ENCODE measurements at places on chromosomes 11 and 22. TPM values are rescaled to one million over a fixed set of nuclear protein-coding genes. Genes with fewer than 3 reads are reported as not detected.

DBX1 gene
- not detected for total RNA-seq

GRCh38 chr22:23824476-23825245 is 14.1 kb downstream of the DERL3 start:
- DNase-seq = no peak

GRCh38 chr11:98300719-98301118 is 720.0 kb upstream of the CNTN5 start:
- no peak for DNase-seq

GRCh38 chr22:42461511-42461910 is 29.3 kb upstream of the NFAM1 start:
- no peak for DNase-seq

- no peak for DNase-seq
Observed at GRCh38 chr11:9053316-9054035, 37.9 kb downstream of the SCUBE2 start.

- DNase-seq = no peak
Observed at GRCh38 chr11:84290647-84291046, 1004.5 kb upstream of the CCDC90B start.

Data from T-cell (primary cell).